ENCODE measurements at places on chromosomes 7 and 10.
A peak's percentile ranks its signal among the peaks of the same experiment; 100 is the strongest.

GRCh38 chr7:44764081-44764480 lies 15.4 kb downstream of the ZMIZ2 start:
- no peak for DNase-seq
- no peaks in the 10 kb centered on the region for H3K4me1 ChIP-seq
- no peaks in the 10 kb centered on the region for H3K27me3 ChIP-seq
- no peak overlapping the region for H3K27ac ChIP-seq

GRCh38 chr7:152871678-152872060 lies 112.1 kb downstream of the ACTR3B start:
- no peak overlapping the region for H3K4me3 ChIP-seq
- H3K4me1 ChIP-seq: no peaks in the 10 kb centered on the region
- no peak for DNase-seq

DNA sequence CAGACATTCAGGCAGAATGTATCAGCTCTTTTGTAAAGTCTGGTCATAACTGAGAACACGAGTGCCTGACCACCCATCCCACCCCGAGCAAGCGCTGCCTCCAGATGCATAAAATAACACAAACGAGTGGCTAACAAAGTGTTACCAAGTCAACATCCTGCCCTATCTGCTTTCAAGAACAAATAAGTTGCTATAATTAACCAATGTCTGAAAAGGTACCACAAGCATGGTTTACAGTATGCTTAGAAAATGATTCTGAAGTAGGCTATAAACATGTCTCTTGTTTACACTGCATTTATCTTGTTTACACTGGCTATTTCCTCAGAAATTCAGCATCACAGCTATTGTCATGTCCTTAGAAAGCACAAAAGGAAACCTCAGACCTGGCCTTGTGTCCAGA lies 49.5 kb downstream of the PIK3AP1 start:
- no peak overlapping the region for H3K4me3 ChIP-seq
- DNase-seq: no peak
- no peaks in the 10 kb centered on the region for H3K27me3 ChIP-seq

- no peaks in the 10 kb centered on the region for H3K36me3 ChIP-seq
- no peak overlapping the region for H3K27ac ChIP-seq
- peaks cover 8% of the 10 kb centered on the region for H3K4me1 ChIP-seq
These were observed 260.8 kb downstream of the FGFR2 start for GRCh38 chr10:121337427-121337826.

- no peaks in the 10 kb centered on the region for H3K4me1 ChIP-seq
- no peak overlapping the region for H3K27ac ChIP-seq
- H3K27me3 ChIP-seq: no peaks in the 10 kb centered on the region
- no peak for DNase-seq
These were observed 55.7 kb downstream of the TMEM209 start for GRCh38 chr7:130149281-130150139.

DNA sequence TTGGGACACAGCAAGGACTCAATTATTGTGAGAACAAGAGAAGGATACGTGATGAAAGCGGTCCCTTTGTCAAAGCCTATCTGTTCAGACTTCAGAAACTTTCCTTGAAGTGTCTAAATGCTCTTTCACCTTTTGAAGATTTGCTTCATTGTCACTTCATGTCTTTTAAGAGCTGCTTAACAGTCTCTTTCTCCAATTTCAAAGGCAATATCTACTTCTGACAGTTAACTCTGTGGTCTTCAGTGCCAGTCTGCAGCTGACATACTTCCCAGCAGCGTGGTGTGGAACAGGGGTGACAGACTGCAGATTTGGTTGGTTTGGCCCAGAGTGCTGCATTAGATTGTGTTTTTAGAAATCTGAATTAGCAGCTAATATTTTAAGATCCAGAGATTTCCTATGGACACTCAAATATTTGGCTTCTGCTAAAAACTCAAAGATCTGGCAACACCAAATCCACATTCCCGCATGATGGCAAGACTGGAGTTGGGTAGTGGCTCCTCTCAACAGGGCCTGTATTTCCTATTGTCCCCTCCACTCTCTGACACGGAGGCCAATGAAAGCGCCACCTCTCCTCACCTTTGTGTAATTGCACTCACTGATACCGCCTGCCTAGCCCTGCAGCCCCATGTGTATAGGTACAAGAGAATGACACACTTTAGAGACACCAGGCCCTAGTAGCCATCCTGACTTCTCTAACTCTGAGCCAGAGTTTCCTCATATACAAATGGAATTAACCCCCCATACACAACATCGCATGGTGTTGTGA lies 11.5 kb downstream of the SCRN1 start:
- no peak overlapping the region for H3K27ac ChIP-seq
- no peaks in the 10 kb centered on the region for H3K27me3 ChIP-seq
- DNase-seq: peak; percentile 83
- no peaks in the 10 kb centered on the region for H3K4me1 ChIP-seq
- peaks cover 2% of the 10 kb centered on the region for H3K36me3 ChIP-seq
- no peak overlapping the region for H3K4me3 ChIP-seq

GRCh38 chr7:50757703-50758390 lies 24.8 kb downstream of the GRB10 start:
- DNase-seq: no peak
- H3K36me3 ChIP-seq: peaks cover 10% of the 10 kb centered on the region
- no peaks in the 10 kb centered on the region for H3K27me3 ChIP-seq
- no peak overlapping the region for H3K4me3 ChIP-seq
- no peaks in the 10 kb centered on the region for H3K4me1 ChIP-seq
- H3K27ac ChIP-seq: no peak overlapping the region

All from H9 (cell line).